Inflammatory macrophage treated with lipopolysaccharide for 1 hour (primary cell): ENCODE measurements at places on chromosomes 1 and 21.

GRCh38 chr1:15956150-15956549 is 19.8 kb downstream of the ZBTB17 start:
- DNase-seq: no peak

DNA sequence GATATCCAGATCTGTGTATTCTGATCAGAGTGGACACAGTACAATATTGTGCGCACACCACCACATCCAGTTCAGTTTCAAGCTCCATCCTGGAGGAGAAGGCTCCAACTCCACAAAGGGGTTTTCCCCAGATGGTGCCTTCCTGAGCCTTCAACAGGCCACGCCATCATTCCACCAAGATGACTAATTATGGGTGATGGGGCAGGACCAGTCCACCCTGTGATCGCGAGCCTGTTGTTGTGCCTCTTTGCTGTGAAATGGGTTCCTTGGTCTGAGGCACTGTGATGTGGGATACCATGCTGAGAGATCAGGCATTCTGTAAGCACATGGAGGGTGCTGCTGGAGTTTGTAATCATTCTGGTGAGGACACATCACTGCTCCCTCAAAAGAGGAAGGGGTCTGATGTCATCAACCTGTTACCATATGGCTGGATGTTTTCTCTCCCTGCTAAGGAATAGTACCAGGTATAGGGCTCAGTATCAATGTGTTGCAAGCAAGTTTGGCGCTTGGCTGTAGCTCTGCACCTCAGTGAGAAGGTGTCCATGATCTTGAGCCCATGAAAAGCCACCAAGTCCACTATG is 6.7 kb upstream of the SH2D2A start:
- DNase-seq: no peak

GRCh38 chr21:41643246-41643966 is 123.4 kb downstream of the RIPK4 start:
- no peak for DNase-seq

DNA sequence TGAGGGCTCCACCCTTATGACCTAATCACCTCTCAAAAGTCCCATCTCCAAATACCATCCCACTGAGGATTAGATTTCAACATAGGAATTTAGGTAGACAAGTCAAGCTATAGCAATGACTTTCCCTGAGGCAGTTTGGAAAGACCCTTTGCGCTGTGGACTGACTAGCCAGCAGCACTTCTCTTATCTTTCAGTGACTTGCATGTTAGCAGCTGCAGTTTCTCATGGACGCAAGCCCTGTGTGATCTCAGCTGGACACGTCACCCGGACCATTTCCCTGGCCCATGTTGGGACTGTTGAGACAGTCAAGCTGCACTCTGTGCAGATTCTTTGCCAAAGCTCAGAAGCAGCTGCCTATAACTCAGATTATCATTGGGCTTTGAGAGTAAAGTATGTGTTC is 408.1 kb upstream of the USP24 start:
- DNase-seq: no peak

DNA sequence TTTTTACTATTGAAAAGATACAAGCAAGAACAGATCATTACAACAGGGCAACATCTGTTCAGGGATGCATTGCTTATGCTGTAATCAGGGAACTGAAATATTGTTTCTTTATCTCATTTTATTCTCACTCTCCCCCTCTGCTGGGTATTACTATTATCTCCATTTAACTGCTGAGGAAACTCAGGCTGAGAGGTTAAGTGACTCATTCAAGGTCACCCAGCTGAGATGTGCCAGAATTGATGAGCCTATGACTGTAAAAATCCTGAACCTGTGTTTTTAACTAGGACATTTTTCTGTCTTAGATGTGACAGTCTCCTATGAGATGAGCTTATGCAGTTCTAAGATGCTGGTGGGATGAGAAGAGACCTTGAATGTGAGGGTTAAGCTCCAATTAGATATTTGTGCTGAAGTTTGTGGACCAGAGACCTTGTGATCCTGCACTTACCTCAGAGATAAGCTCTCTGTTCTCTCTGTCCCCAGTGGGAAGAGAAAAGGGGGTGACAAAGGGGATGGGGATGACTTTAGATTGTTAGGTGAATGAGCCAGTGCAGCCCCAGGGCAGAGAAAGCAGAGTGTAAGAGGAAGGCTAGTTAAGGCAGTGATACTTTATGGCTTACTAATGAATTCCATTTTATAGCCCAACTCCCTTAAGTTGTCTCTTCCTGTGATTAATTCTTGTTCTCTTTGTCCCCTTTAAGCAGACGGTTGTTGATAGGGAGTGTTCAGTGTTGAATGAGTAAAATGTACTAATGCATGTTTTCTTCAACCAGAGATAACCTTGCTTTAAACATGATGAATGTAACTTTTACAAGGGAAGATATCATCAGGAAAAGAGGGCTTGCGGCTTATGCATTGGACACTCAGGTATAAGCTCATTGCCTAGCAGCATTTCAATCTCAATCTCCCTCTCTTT is 111.4 kb downstream of the HLX start:
- peak; percentile 41 for DNase-seq

DNA sequence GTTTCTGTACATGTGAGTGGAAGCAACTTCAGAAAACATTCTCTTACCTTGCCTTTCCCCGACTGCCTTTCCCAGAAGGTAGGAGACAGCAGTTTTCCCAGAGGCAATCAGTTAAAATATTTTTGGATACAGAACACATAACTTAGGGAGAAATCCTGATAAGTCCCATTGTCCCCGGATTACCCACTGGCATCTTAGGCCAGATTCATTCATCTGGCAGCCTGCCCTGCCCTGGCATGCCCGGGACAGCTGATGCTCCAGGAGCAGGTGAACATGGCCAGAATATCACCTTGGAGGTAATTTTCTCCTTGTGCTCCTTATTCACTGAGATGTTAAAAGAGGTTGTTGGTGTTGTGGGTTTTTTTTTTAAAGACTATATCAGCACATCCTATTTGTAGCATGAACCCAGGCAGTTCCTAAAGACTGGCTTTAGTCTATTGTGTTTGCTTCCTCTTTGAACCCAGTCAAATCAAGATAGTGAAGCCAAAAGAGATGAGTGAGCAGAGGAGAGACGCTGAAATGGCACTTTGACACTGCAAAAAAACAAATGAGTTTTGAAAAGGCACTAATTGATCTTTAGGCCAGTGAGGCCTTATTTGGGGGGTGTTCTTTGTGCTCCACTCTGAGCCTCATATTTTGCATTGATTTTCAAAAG is 139.6 kb downstream of the PLPP3 start:
- no peak for DNase-seq

GRCh38 chr1:67630438-67631045 is 54.5 kb upstream of the GADD45A start:
- DNase-seq: no peak
